ENCODE measurements at places on chromosomes 12 and 14. TPM values are rescaled to one million over a fixed set of nuclear protein-coding genes. Genes with fewer than 3 reads are reported as not detected.

LIN7A gene
- 5.4 TPM for total RNA-seq

DNA sequence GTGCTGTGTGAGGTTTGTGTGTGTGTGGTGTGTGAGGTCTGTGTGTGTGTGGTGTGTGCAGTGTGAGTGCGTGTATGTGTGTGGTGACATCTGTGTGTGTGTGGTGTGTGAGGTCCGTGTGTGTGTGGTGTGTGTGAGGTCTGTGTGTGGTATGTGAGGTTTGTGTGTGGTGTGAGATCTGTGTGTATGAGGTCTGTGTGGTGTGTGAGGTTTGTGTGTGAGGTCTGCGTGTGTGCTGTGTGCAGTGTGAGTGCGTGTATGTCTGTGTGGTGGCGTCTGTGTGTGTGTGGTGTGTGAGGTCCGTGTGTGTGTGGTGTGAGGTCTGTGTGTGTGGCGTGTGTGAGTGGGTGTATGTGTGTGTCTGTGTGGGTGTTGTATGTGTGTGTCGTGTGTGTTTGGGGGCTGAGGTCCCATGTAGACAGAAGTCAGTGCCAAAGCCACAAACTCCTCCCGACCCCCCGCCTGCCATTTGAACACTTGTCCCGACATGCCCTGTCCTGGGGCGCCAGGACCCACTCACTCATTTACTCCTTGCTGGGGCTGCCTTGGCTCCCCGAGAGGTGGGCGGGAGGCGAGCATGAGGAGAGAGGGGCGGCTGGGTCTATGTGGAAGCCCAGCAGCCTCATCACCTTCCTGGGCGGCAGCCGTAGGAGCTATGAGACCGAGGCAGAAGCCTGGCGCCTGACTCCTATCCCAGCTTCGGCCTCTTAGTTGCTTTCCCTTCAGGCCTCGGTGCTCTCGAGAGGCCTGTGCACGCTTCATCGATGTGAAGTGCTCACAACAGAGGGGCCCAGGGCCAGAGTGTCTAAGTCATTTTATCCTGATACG, 20.5 kb downstream of the RILPL1 start:
- no peak for DNase-seq

NELL2 gene
- total RNA-seq = 5.8 TPM

DNA sequence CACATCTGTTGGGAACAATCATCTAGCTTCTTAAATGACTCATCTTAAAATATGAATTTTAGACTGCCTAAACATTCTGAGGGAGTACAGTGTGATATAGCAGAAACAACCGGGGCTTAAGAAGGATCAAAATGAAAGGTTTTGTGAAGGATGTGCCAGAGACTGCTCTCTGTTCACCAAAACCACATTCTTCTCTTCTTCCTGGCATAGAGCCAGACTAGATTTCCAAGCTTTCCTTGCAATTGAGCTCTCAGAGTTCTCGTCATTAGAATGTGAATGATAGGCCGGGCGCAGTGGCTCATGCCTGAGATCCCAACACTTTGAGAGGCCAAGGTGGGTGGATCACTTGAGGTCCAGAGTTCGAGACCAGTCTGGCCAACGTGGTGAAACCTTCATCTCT, 94.5 kb downstream of the LRRIQ1 start:
- no peak for DNase-seq

- no peak for DNase-seq
These were observed 112.8 kb upstream of the PELI2 start for GRCh38 chr14:56005191-56006053.

- no peak for DNase-seq
These were observed 136.8 kb downstream of the SRGAP1 start for GRCh38 chr12:63981343-63981742.

DNA sequence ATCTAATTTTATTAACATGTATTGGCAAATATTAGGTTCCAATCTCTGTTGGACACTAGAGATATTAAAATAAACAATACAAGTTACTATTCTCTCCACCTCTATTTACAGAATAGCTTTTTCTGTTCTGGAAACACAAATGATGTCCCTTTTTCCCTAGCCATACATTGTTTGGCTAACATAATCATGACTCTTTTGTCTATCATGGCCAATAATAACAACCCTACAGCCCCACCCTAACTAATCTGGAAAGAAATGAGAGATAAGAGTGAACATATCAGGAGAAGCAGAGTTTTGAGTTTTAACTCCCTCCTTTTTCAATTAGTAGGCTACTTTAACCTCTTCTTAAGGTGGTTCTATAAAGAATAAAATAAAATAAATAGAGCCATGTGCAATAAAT, 40.2 kb downstream of the RASSF9 start:
- no peak for DNase-seq

DNA sequence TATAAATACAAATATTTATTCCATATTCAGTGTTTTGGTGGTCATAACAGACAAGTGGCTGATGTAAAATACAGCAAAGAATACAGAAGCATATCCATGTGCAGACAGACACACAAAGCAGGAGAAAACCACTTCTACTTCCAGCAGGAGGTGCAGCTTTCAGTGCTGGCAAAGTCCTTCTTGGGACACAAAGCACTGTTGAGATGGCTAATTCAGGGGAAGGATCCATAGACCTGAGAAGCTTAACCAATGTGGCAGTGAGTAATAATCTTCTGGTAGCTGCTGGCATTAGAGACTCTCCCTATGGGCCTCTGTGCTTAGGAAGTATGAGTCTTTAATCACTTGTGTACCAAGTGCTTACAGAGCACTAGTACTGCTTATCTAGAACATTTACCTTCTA, 26.8 kb downstream of the AMN1 start:
- no peak for DNase-seq

HNF1A gene
- 1.3 TPM for total RNA-seq

DNA sequence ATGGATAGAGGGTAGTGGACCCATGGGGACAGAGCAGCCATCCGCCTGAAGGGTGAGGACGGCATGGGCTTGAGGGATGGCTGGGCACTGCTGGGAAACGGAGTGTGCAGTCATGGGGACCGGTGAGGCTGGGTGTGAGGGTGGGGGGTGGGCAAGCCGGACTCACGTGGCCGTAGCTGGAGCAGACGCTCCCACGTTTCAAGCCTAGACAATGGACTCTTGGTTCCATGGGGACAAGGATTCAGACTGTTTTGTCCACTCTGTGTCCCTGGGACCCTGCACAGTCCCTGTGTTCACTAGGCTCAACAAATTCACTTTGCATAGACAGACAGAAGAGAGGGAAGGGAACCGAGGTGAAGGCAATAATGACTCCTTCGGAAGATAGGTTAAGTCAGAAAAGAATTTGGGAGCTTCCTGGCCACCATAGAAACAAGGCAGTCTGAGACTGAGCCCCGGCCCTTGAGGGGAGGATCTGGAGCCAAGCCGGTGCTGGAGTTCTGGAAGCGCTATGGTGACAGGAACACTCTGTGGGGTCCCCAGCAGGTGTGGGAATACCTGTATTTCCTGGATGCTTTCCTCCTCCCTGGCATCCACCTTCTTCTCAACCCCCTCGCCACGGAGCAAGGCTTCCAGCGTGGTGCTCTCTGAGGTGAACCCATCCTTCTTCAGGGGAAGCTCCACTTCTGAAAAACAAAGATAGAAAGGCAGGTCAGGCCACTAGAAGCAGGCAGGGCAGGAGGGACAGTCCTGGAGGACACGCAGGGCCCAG, 162.5 kb downstream of the DPF3 start:
- DNase-seq = no peak

HVCN1 gene
- 5.4 TPM for total RNA-seq

TEX52 gene
- total RNA-seq = 0.85 TPM

GLTP gene
- total RNA-seq = 67.2 TPM

DNA sequence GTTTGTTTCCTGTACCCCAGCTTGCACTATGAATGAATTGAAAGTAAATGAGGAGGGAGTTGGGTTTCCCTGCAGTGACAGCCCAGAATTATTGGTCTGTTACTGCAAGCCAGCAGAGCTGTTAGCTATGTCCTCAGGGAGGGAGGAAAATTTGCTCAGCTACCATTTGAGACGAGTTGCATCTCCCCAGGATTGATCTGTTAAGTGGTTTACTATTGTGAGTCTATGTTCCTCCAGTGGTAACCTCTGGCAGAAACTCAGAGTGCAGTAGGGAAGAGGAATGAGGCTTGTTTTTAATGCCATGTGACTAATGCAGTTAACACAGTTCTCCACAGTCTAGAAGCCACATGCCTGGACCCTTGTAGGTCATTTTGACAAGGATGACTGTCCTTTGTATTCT, 173.9 kb downstream of the SLC15A4 start:
- DNase-seq = no peak

GRCh38 chr12:128664501-128664900, 159.3 kb downstream of the SLC15A4 start:
- no peak for DNase-seq

DNA sequence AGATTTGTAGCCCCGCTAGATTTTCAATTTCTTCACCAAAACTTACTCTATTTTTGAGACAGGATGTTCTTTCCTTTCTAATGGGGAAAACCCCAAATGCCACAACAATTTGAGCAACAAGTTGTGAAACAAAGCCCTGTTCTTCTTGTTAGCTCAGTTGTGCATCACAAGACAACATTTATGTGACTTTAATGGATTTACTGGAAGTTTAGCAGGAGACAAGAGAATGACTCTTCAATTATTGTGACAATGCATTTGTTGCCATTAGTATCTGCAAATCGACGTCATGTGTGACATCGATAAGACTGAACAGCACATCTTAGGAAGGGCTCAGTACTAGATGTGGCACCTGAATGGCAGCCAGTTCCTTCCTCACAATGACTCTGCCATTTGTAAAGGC, 1028.9 kb upstream of the TMEM132C start:
- no peak for DNase-seq

SAMD15 gene
- total RNA-seq = 2.9 TPM

DNA sequence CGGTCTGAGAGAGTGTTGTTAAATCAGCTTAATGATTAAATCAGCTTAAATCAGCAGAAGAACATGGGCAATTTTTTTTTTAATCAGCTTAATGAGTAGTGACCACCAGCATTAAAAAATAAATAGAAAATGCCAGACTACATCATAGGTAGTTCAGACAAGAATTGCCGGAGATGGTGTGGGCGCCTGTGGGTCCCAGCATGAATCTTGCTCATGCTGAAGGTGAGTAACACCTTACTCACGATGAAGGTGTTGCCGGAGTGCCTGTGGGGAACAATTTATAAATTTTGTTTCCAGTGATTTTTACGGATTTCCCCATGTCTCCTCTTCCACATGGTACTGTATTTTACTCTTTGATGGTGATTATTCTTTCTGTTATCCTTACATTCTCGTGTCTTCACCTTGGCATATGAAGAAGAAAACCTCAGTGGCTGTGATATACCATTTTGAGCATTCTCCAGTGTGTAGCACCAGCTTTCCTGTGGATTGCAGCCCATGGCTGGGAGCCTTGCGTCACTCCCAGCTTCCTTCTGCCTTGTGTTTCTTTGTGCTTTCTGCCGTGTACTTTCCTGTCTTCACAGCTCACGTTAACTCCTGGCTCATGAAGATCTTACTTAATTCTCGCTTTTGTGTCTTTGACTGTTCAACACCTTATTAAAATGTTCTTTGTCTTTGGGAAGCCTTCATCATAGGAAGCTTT, 4.7 kb downstream of the TDRD9 start:
- DNase-seq = no peak

- no peak for DNase-seq
These were observed 35.2 kb downstream of the TMEM132D start for GRCh38 chr12:129868575-129868974.

GRCh38 chr14:100294213-100294962, 11.9 kb downstream of the SLC25A29 start:
- DNase-seq = no peak

DNA sequence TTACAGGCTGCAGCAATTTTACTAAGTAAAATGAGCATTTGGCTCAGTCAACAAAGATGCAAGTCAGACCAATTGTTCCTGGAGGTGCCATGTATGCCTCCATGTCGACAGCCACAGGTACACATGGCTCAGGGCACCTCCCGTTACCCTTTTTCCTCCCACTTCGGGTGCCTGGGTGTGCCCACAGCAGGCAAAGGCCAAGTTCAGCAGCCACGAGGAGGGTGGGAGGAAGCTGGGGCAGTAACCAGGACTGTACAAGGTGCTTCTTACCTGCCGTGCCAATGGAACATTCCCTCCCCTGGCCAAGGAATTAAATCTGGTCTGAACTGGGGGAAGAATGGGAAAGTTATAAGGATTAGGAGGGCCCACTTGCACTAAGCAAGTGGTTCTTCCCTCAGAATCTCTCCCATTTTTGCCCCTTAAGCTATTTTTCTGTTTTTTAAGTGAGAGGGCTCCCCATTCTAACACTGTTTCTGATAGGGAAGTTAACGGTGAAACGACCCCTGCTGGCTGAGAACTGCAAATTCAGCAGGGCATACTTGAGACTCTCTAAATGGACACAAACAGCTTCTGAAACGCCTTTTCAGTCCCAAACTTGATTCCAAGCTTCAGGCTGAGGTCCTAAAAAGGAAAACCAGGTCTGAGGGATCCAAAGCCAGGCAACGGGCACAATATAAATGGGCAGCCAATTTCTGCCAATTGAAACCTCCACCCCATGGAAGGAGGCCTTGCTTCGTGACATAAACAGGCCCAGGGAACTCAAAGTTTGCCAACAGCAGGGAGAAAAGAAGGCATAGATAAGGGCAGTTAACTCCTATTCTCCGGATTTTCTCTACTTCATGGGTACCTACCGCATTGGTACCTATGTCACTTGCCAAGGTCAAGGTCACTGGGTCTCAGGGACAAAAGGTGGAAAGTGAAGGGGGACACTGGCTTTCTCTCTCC, 24.8 kb downstream of the CLECL1 start:
- DNase-seq = peak; percentile 17

DNA sequence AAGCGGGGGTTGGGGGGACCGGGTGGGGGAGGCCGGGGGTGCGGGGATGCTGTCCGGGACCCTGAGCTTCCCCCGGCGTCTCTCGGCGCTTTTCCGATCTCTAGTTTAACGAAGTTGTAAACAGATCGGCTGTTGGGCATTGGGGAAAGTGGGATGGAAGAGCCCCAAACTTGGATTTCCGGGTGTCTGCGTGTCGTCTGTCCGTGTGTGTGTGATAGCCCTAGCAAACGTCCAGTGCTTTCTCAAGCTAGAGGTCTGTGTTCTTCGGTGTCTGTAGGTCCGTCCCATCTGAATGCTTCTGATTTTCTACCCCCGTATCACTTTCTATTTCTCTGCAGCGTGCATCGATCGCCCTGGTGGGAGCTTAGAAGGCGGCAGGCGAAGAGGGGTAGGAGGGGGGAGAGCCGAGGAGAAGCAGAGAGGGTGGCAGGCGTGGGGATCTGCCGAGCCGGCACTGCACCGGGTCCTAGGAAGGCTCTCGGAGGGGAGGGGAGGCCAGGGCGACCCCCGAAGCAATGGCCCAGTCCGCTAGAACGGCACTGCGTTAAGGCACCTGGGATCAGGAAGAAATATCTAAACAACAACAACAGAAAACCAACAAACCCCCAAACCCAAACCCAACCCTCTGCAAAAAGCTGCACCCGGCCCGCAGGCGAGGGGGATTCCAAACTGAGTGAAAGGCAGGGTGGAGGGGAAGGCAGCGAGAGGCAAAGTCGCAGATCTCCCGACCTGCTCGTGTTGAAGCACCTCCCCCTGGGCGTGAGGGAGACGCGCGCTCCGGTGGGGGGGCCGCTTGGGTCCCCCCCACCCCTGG, 1.0 kb downstream of the KCNA1 start:
- no peak for DNase-seq

ANKS1B gene
- total RNA-seq = 13.0 TPM

PLEKHG7 gene
- 0.50 TPM for total RNA-seq

ATL1 gene
- total RNA-seq = 5.3 TPM

Data from prostate gland (tissue), 2 donors.